ENCODE measurements at places on chromosomes 1 and 21.

DNA sequence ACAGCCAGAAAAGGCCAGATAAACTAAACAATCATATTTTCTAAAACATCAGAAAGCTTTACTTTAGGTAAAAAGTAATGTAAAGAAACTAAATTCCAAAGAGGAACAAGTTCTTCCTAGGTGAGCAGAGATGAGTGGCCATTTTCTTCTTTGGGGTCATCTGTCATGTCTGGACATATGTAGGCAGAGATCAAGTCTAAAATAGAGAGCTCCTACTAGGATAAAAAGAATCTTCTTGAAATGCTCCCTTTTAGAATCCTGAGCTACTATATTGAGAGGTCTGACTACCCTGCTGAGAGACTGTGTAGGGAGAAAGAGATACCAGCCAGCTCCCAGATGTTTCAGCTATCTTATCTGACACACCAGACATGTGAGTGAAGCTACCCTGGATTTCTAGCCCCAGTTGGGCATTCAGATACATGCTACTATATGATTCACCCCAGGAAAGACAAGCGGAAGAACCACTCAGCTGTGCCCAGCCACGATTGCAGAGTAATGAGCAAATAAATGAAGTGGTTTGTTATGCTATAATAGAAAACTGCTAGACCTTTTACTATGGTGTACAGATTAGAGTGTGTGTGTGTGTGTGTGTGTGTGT is 80.1 kb downstream of the TTLL7 start:
- no peak for DNase-seq
- H3K27ac ChIP-seq: no peak overlapping the region
- H3K4me1 ChIP-seq: peaks cover 2% of the 10 kb centered on the region

GRCh38 chr21:43975469-43976098 is 36.5 kb upstream of the TRAPPC10 start:
- H3K4me3 ChIP-seq: peak overlapping the region; percentile 25
- H3K36me3 ChIP-seq: peaks cover 3% of the 10 kb centered on the region
- peak; percentile 64 for DNase-seq
- peak overlapping the region; percentile 59 for H3K27ac ChIP-seq
- peaks cover 11% of the 10 kb centered on the region for H3K4me1 ChIP-seq
- H3K27me3 ChIP-seq: no peaks in the 10 kb centered on the region

GRCh38 chr1:26959722-26960624 is at the start of gene KDF1:
KDF1 (minus strand) TSS chr1:26960468; CDS start chr1:26952380, 8,088 bp downstream.
- H3K4me1 ChIP-seq: peaks cover 6% of the 10 kb centered on the region
- H3K27ac ChIP-seq: no peak within 1 kb of the TSS
- peak within 1 kb of the TSS; percentile 92 for H3K4me3 ChIP-seq
- peaks cover 23% of the 10 kb centered on the region for H3K27me3 ChIP-seq

- no peak overlapping the region for H3K27ac ChIP-seq
- H3K36me3 ChIP-seq: no peaks in the 10 kb centered on the region
- H3K4me1 ChIP-seq: no peaks in the 10 kb centered on the region
- no peak overlapping the region for H3K4me3 ChIP-seq
- no peaks in the 10 kb centered on the region for H3K27me3 ChIP-seq
These were observed 42.7 kb downstream of the TBX15 start for GRCh38 chr1:118945489-118945888.

GRCh38 chr1:9721606-9722377 is 70.3 kb downstream of the PIK3CD start:
- peak; percentile 82 for DNase-seq
- H3K4me3 ChIP-seq: peak overlapping the region; percentile 59
- no peaks in the 10 kb centered on the region for H3K27me3 ChIP-seq
- peaks cover 9% of the 10 kb centered on the region for H3K36me3 ChIP-seq
- H3K4me1 ChIP-seq: peaks cover 36% of the 10 kb centered on the region

DNA sequence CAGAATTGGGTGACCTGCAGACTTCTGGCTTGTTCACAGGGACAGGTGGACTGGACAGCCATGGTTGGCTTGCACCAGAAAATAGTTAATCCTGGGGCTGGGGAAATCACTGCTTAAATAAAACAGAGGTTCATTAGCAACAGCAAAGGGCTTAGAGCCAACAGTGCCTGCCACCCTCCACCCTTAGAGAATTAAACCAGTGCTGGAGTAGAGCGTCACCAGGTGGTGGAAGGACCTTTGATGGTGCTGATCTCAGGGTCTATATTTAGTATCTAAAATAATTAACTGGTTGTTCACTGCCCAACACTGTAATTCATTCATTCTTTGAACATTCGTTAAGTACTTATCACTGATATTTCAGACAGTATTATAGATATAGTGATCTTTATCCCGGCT is 34.7 kb upstream of the PDE9A start:
- no peaks in the 10 kb centered on the region for H3K36me3 ChIP-seq
- no peak overlapping the region for H3K4me3 ChIP-seq
- no peak overlapping the region for H3K27ac ChIP-seq
- peaks cover 5% of the 10 kb centered on the region for H3K4me1 ChIP-seq

GRCh38 chr1:26110731-26111529 is 694 bp upstream of the PDIK1L start:
- peak overlapping the region; percentile 94 for H3K4me3 ChIP-seq
- H3K4me1 ChIP-seq: peaks cover 18% of the 10 kb centered on the region
- peak overlapping the region; percentile 83 for H3K27ac ChIP-seq
- no peaks in the 10 kb centered on the region for H3K27me3 ChIP-seq
- H3K36me3 ChIP-seq: peaks cover 4% of the 10 kb centered on the region

DNA sequence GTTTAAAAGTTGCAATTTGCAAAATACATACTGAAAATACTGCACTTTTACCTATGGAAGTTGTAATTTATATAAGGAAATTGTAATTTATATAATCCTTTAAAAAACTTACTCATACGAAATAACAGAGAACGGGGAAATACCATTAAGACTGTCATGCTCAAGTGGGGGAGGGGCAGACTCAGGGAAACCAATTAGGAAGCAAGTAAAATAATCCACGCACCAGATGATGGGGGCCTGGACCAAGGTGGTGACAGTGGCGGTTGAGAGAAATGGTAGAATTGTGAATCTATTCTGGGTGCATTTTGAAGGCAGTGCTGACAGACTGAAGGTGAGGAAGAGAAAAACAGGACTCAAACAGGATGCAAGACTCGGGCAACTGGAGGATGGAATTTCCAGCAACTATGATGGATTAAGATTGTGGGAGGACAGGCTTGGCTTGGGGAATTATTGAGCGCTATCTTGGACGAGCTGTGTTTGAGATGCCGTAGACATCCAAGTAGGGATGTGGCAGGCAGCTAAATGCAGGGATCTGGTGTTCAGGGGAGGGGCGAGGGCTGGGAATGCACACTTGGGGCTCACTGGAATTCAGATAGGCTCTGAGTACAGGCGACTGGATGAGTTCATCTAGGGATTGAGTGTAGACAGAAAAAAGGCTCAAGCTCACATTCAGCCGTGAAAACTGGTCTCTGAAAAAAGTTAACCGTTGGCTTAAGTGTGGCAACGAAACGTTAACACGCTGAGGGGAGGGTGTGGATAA is 977 bp downstream of the LCA5L start:
- H3K4me1 ChIP-seq: peaks cover 15% of the 10 kb centered on the region
- peaks cover 6% of the 10 kb centered on the region for H3K36me3 ChIP-seq
- H3K4me3 ChIP-seq: peak overlapping the region; percentile 95
- peaks cover 44% of the 10 kb centered on the region for H3K27me3 ChIP-seq

DNA sequence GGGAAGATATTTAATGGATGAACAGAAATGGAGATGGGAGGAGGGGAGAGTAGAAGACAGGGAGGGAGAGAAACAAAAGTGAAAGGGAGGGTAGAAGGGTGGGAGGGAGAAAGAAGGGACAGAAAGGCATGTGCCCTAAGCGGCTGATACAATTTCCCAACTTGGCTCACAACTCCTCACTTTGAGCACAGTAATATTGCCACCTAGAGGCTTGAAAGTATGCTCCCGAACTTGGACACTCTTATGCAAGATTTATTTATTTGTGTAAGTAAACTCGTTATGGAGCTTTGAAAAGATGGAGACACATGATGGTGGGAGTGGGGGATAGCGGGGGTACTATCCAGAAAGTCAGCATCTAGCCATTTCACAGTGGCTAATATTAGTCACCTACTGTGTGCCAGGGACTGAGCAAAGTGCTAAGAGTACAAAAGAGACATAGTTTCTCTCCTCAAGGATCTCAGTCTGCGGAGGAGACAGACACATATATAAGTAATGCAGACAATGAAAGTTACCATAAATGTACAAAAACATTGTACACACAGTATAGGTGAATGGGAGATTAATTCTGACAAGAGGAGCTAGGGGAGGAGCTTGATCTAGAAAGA is 189.7 kb downstream of the SEC16B start:
- no peaks in the 10 kb centered on the region for H3K4me1 ChIP-seq
- H3K4me3 ChIP-seq: no peak overlapping the region
- DNase-seq: no peak
- H3K27me3 ChIP-seq: no peaks in the 10 kb centered on the region

DNA sequence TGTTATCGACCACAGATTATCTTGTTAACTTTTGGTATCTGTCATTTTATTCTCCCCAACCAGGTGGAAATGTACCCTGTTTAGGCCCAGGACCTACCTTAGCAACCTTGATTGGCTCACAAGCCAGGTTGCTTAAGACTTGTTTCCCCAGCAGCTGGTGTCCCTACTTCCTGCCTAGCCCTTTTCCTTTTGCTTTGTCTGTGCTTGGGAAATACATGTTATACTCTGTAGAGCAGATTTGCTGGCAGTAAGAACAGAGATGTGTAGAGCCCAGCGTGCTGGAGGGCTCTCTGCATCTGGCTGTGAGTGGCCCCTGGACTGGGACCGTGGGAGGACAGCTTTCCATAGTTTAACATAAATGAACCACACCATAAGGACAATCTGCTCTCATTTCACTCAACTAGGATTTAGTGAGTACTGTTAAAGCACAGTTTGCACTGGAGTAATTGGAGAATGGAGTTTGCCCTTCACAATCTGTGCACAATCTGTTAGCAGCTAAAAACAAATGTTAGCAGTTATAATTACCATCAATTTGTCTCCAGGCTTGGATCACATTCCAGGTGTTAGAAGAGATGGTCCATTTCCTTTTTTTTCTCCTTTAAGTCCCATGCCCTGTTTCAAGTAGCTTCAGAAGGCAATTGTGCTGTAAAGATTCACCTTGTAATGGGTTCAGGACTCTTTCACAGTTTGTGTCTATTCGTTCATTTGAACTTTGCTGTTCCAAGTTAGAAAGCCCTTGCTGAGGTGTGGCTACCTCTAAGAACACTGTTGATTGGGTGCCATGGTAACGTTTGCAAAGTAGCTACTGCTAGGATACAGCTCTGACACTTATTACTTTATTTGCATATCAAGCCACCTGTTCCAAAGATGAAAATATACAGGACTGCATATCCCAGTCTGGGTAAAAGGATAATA is at the start of gene APOBEC4:
APOBEC4 (minus strand) TSS at position 770 of the 915 bp plus-strand sequence. CDS start 4,535 bp downstream, outside the sequence.
- peak within 1 kb of the TSS; percentile 91 for H3K27ac ChIP-seq
- H3K4me3 ChIP-seq: peak within 1 kb of the TSS; percentile 58
- H3K4me1 ChIP-seq: peaks cover 28% of the 10 kb centered on the region
- no peak for DNase-seq
- peaks cover 2% of the 10 kb centered on the region for H3K27me3 ChIP-seq

DNA sequence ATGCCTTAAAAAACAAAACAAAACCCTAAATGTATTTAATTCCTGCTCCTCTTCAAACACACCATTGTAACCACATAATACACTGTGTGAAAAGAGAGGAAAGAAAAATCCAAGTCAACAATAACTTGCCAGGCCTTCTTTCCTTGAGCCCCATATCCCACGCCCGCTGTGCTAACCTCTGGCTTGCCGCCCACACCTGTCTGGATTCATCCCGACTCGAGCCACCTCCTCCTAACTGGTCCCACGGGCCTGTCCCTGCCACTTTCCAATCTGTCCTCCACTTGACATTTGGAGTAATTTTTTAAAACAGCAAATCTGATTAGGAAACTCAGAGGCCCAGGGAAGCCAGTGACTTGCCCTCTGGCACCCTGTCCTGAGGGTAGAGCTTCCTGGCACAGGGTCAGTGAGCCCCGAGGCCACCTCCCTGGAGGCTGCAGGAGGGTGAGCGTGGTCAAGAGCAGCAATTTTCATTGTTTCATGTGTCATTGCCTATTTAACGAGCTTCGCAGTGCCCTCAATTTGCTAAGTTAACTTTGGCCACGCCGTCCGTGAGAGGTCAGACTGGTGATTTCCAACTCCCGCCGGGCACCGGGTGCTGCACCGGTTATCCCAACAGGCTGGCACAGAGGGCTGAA is 54.1 kb downstream of the B3GALT5 start:
- no peak overlapping the region for H3K27ac ChIP-seq
- DNase-seq: no peak
- no peaks in the 10 kb centered on the region for H3K27me3 ChIP-seq
- H3K4me1 ChIP-seq: no peaks in the 10 kb centered on the region
- no peak overlapping the region for H3K4me3 ChIP-seq

DNA sequence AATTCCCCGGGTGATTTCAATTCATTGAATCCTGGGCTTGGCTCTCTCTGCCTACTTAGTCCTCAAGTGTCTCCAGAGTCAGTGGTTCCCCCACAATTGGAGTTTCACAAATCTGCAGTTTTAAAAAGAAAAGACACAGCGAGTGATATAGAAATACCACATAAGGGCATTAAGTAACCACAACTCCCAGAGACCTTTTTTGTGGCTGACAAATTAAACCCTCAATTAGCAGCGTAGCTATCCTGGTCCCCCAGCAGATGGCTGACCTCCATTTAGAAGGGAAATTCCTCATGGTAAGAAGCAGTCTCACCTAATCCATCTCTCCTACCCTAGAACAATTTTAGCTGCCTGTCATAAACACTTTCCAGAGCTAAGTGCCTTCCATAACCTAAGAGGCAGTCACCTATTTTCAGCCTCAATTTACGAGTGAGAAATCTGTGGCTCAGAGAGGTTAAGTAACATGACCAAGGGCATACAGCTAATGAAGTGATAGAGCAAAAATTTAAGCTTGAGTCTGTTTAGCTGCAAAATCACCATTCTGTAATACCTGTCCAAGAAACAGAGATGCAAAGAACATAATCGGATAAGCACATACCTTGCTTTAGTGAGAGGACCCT is 56.0 kb upstream of the NBPF3 start:
- H3K4me3 ChIP-seq: no peak overlapping the region
- peaks cover 5% of the 10 kb centered on the region for H3K4me1 ChIP-seq
- H3K27ac ChIP-seq: no peak overlapping the region
- DNase-seq: no peak
- peaks cover 24% of the 10 kb centered on the region for H3K27me3 ChIP-seq

DNA sequence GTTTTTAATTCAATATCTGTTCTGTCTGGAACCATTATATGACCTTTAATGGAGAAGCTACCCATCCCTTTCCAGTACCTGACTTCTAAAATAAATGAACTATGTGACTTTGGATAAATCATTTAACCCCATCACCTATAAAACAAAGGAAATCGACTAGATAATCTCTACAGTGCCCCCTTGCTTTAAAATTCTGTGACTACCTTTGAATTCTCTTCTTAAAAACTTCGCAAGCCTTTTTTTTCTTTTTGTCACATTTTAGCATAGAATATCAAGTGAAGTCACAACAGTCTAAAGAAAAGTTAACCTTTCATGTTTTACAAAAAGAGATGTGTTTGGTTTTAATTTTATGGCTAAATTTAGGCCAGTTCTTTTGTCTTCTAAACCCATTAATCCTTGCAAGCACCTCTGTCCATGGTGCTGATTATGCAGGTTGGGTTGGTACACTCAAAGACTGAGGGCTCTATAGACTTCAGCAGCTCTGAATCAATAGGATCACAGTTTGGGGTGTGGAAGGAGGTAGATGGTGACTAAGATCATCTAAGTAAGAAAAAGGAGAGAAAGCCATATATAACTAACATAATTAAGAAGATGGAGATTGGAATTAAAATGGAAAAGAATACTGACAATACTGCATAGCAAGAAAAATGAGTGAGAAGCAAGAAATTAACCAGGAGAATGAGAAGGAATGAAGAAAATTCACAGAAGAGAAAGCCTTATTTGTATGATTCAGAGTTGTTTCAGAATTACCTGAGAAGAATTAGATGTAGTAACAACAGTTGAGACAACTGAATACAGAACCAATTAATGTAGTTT is 59.2 kb downstream of the TBX15 start:
- no peaks in the 10 kb centered on the region for H3K4me1 ChIP-seq
- no peak for DNase-seq
- no peaks in the 10 kb centered on the region for H3K36me3 ChIP-seq
- no peak overlapping the region for H3K27ac ChIP-seq

GRCh38 chr1:236396665-236397043 is 2.6 kb downstream of the EDARADD start:
- peaks cover 24% of the 10 kb centered on the region for H3K27me3 ChIP-seq
- peak overlapping the region; percentile 97 for H3K4me3 ChIP-seq
- DNase-seq: no peak

Data from T-helper 17 cell (primary cell).